Stimulated activated CD4-positive, alpha-beta T cell treated with anti-CD3 and anti-CD28 coated beads, Interleukin-1b, Interleukin-23, amount 100 ng/mL, for 1 hour (primary cell): ENCODE measurements at places on chromosomes 1 and 21.

DNA sequence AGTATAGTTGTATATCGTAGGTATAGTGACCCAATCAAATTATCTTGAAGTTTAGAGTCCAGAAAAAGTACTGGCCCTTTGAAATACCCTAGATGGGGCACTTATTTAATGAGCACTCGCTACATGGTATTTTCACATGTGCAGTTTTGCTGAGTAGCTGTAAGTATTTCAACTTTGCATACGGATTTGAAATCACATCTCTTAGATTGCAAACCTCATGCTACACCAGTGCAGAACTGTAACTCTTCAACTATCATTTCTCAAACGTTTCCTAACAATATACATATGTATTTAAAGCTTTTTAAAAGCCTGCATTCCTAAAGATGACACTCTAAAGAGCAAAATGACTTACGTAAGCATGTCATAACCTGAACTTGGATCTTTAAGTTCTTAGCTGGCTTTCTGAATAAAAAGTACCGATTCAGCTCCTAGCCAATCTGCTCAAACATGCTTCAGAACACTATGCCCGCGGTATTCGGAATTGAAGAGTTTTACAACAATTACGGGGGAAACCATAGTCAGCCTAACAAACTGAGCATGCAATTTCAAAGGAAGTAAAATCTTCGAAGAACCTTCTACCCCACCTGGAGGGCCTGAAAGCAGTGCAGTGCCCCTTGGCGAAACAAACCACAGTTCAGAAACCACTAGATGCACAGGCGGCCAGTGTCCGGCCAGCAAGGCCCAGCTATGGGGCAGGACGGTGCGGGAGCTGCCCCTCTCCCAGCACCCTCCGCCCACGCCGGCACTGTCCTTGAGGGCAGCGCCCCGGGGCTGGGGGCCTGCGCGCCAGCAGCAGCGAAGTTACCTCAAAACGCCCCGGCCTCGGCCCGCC lies 863 bp downstream of the FH start:
- DNase-seq = no peak

DNA sequence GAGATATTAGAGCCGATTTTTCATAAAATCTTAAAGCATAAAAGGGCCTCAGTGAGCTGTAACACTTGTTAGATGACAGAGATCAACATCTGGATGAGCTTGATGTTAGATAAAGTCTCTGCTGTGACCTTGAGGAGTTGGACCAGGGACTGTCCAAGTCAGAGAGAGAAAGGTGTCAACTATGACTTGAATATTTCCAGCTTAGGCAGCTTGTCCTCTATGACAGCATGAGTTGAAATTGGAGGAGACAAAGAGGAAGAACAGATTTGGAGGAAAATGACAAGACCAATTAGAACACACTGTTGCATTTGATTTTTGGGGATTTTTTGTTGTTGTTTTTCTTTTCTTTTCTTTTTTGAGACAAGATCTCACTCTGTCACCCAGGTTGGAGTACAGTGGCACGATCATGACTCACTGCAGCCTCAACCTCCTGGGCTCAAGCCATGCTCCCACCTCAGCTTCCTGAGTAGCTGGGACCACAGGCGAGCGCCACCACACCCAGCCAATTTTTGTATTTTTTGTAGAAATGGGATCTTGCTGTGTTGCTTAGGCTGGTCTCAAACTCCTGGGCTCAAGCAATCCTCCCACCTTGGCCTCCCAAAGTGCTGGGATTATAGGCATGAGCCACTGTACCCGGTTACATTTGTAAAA lies 35.3 kb upstream of the CLIC4 start:
- DNase-seq = no peak

GRCh38 chr21:39175665-39176064 lies 7.6 kb downstream of the PSMG1 start:
- no peak for DNase-seq

GRCh38 chr1:160061369-160062229 lies 8.4 kb downstream of the KCNJ10 start:
- DNase-seq = no peak

DNA sequence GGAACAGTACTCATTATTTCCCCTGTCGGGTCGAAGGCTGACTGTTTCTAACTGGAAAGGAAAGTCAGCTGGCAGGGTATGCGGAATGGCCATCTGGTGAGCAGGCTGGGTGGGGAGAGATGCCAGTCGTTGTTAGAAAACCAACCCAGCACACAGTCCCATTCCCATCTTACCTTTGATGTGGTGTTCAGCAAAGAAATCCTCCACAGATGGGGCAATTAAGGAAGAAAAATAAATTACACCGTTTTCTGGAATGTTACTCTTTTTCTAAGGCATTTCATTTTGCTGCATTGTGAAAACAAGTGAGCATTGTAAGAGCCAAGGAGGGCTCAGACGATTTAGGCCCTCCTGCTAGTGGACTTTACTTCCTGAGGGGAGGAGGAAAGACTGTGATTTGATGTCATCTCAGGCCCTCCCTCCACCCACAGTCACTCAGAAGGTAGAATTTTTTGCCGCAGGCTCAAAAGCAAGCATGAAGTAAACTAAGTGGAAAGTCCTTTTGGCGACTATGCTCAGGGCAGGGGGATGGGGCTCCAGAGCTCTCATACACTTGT lies at the start of gene SLC16A4:
Gene SLC16A4, minus strand, starts transcription at position 335 of the 554 bp plus-strand sequence. CDS start 1,703 bp downstream, outside the sequence.
- DNase-seq = no peak

DNA sequence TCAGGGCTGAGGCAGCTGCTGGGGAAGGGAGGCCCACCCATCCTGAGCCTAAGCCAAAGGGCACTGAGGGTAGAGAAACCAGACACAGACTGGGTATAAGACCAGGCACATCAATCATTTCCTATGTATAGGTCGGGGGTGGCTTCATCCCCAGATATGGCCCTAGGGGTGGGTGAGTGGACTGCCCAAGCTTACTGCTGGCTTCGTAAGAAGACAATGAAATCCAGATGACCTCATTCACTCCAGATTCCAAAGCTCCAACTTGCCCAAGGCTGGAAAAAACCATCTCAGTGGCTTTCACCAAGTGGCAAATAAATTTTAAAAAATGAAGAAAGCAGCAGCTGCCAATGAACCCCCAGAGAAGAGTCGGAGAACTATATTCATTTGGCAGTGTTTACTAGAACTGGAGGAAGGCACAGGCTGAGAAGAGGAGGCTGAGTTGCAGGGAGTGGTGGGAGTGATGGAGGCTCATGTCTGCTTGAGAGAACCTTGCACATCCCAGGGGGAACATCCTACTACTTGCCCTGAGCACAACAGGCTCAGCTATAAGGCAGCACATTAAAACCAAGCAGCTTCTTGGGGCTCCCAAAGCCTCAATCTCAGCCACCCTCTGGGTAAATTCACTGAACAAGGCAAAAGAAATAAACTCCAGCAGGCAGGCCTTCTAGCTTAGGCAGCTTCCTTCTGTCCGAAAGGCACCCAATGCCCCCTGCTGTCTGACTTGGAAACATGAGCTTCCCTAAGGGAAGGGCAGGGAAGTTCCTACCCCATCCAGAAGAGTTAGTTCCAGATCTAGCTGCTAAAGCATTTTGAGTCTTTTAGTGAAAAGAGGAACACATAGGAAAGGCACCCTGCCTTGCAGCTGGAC lies 14.1 kb downstream of the PEA15 start:
- no peak for DNase-seq

DNA sequence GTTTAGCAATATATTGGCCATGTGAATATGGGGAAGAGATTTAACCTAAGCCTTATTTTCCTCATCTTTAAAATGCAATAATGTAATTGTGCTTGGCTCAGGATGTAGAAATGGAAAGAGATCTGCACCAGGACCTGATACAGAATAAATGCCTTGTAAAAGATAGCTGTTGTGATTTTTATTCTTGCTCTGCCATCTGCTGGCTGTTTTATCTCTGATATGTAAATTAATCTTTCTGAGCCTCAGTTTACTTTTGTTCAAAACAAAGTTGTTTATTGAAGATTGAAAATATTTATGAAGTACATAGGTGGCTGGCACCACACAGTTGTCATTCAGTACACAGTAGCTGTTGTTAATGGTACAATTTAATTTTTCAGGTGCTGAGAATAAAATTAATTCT lies 21.9 kb downstream of the ZYG11B start:
- DNase-seq = no peak

DNA sequence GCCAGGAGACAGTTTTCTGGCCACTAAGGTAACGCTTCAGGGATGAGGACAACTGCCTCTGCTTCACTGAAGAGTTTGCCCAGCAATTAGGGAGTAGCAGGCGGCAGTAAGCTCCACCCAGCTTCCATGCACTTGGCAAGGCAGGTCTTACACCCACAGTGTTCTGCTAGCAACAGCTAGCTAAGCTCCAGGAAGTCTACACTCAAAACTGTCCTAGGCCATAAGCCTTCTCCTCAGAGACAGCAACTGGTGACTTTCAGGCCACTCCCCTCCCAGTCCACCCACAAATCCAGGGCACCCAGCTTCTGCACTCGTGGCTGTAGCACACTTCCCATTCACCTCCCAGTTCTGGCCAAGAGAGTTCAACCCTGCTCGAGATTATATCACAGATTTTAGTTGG lies 47.3 kb downstream of the KMO start:
- DNase-seq = no peak

DNA sequence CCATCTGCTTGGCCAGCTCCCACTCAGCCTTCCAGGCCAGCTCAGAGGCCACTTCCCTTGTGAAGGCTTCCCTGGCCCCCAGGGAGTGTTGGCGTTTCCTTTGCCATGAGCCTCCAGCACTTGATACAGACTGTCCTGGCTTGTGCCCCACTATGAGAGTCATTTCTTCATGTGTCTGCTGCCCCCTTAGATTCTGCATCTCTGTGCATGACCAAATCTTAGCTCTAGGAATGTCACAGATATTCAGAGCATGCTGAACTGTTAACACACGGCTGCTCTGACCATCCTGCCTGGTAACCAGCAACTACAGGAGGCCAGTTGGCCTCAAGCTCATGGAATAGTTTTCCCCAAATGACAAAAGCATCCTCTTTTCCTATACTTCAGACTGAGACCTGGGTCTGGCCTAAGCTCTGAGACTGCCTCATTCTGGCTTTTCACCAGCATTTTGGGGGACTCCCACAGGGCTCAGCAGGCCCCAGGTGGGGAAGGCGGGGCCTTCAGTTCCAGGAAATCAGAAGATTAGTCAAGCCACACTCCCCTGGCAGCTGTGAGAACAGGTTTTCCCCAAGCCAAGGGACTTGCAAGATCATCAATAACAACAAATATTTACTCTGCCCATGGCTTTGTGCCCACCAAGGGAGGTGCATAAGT lies 182.6 kb upstream of the EDN2 start:
- DNase-seq = peak; percentile 50

GRCh38 chr21:37204580-37204979 lies 62.6 kb downstream of the VPS26C start:
- DNase-seq = no peak

- DNase-seq = no peak
Observed at GRCh38 chr1:157119008-157119407, 19.2 kb downstream of the ETV3 start.

DNA sequence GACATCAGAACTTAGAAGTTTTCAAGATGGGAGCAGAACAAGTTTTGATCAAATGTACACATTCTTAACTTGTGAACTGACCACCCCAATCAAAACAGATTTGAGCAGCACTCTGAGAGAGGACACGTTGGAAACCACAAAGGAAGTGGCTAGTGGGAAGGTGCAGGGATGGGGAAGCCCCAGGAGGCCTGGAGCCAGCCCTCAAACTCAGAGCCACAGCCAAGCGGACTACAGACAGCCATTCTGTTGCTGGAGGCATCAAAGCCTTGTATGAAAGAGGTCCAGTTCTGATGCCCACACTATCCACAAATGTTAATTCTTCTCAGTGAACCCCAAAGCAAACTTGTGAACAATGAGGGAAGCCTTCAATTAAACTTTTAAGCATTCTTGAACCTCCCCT lies 143.6 kb upstream of the RAB4A start:
- no peak for DNase-seq
